H1 (cell line): ENCODE measurements at places on chromosomes 1 and 21. TPM values are rescaled to one million over a fixed set of nuclear protein-coding genes. Genes with fewer than 3 reads are reported as not detected.

- no peaks in the 10 kb centered on the region for H3K27me3 ChIP-seq
- H3K27ac ChIP-seq = no peak overlapping the region
- no peak for DNase-seq
Observed at GRCh38 chr1:56235909-56236510, 343.4 kb downstream of the PLPP3 start.

DNA sequence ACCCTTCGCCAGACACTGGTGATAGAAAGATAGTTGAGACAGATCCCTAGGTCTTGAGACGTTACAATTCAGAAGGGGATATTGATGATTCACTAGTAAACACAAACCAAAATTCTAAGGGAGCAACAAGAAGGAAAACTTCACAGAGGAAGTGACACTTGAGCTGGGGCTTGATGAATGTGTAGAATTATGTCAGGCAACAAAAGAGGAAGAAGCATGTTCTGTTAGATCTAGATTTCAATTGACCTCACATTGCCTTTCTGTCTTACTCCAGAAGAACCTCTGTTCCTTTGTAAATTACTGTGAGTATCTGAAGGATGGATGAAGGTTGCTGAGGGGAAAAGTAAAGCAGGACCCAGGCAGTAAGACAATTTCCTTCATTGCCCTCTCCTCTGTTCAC, 328.2 kb downstream of the KCTD3 start:
- H3K4me3 ChIP-seq = no peak overlapping the region
- DNase-seq = no peak
- H3K27me3 ChIP-seq = peaks cover 1% of the 10 kb centered on the region
- no peaks in the 10 kb centered on the region for H3K36me3 ChIP-seq

DNA sequence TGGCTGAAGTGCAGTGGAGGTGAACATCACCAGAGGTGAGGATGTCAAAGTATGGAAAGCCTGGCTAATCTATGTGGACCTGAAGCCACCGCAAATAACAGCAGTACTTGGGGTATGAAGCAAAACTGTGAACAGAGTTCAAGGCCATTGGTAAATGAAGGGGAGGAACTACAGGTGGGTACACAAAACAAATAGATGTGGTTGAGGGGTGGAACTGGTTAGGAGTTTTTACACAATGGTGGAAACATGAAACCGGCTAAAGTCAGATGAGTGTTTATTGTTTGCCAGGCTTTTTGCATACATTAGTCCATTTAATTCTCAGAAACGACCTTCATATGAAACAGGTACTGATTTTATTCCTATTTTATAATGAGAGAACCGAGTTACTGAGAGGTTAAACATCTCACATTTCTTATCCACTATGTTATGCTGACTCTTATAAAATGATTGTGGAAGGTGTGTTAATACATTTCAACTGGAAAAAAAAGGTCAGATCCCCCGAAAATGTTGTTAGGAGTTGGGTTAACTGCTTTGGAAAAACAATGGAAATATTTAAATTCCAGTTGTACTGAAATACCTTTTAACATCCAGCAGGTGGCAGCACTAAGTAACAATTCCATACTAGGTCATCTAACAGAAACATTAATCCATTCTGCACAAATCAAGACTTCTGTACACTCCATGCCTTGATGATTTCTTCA, 44.3 kb upstream of the GTF2B start:
- no peaks in the 10 kb centered on the region for H3K27me3 ChIP-seq
- H3K4me1 ChIP-seq = no peaks in the 10 kb centered on the region
- no peak overlapping the region for H3K4me3 ChIP-seq
- no peak for DNase-seq
- peaks cover 7% of the 10 kb centered on the region; the same call in 1 of the 2 replicates for H3K36me3 ChIP-seq
- no peak overlapping the region for H3K27ac ChIP-seq

DNA sequence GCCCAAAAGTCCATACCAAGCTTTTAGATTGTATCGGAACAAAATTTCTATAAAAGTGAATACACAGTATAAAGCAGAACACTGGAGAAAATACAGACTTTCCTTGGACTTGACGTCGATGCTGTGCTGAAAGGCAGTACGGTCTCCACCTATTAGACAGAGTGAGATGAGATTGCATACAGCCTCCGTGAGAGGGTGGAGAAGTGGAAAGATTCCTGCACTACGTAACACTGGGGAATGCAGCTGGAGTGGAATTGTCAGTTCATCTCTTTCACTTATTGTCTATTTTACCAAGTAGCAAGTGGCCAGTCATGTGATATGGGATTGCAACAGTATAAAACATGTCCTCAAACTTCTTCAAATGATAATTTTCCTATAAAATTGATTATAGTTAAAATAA, 209.5 kb downstream of the ZP4 start:
- no peaks in the 10 kb centered on the region for H3K4me1 ChIP-seq
- H3K27me3 ChIP-seq = no peaks in the 10 kb centered on the region
- no peak overlapping the region for H3K27ac ChIP-seq
- no peak for DNase-seq
- no peak overlapping the region for H3K4me3 ChIP-seq

PLPPR5 gene
- 4.8 and 5.6 TPM in 2 replicates for total RNA-seq

TNFSF4 gene
- 0.59 and 0.63 TPM in 2 replicates for total RNA-seq

CFHR1 gene
- total RNA-seq = not detected in 2 replicates
